ENCODE measurements at places on chromosomes 11 and 22.

DNA sequence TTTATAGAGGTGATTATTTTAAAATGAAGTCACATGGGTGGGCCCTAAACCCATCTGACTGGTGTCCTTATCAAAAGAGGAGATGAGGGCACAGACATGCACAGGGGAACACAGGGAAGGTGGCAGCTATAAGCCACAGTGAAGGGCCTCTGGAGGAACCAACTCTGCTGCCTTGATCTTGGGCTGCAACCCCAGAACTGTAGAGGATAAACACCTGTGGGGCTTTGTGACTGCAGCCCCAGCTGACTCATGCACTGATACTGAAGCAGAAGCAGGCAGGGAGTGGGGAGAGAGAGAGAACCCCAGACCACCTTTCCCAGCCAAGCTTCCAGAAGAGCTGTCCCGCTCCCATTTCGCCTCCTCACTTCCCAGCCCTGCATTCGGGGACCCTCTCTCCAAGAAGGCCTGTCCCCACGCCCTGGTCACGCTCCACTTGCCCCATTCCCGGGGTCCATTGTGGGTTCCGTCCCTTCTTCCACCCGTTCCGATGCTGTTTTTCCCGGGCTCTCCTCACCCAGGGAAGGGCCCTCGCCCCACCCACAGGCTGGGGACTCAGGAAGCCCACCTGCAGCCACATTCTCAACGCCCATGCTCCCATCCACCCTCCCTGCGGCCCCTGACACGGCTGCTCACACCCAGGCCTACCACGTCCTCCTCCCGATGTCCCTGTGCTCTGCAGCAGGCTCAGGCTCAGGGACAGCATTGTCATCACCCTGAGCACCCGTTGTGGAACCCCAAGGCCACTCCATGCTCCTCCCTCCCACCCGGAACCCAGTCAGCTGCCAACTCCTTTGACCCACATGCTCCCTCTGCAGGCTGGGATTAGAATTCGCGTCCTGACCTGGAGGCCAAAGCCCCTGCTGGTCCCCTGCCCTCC, 90.8 kb upstream of the SHANK2 start:
- DNase-seq, result no peak

- DNase-seq, result no peak
These were observed 35.8 kb downstream of the GRIK4 start for GRCh38 chr11:120547316-120547715.

GRCh38 chr22:42610186-42610585, 4.5 kb downstream of the POLDIP3 start:
- DNase-seq, result no peak

GRCh38 chr11:126492331-126493082, 137.0 kb downstream of the ST3GAL4 start:
- DNase-seq, result no peak

GRCh38 chr11:11971906-11972547, 36.4 kb downstream of the DKK3 start:
- no peak for DNase-seq

DNA sequence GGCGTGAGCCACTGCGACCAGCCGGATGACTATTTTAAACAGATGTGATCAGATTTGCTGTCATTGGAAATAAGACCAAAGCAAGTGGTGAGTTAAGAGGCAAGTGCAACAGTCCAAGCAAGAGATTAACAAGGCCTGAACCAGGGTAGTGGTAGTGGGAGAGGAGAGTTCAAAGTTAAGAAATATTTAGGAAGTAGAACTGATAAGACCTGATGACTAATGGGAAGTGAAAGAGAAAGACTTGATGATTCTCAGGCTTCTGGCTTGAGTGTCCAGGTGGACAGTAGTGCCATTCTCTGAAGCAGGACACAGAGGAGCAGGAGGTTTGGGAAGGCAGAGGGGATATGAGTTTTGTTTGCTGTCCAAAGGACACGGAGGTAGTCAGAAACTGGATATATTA, 7.2 kb downstream of the NDUFC2 start:
- DNase-seq, result no peak

DNA sequence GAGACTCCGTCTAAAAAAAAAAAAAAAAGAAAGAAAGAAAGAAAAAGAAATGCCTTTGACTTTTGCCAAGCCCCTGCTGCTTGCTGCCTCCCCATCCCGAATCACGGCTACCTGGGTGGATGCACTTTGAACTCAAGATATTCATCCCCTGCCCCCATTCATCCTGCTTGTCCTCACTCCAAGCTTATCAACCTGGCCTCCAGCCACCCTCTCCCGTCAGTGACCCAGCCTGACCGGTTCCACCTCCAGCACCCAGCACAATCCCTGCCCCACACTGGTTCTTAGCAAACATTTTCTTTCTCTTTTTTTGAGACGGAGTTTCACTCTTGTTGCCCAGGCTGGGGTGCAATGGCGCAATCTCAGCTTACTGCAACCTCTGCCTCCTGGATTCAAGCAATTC, 44.4 kb downstream of the CYTH4 start:
- DNase-seq, result no peak

DNA sequence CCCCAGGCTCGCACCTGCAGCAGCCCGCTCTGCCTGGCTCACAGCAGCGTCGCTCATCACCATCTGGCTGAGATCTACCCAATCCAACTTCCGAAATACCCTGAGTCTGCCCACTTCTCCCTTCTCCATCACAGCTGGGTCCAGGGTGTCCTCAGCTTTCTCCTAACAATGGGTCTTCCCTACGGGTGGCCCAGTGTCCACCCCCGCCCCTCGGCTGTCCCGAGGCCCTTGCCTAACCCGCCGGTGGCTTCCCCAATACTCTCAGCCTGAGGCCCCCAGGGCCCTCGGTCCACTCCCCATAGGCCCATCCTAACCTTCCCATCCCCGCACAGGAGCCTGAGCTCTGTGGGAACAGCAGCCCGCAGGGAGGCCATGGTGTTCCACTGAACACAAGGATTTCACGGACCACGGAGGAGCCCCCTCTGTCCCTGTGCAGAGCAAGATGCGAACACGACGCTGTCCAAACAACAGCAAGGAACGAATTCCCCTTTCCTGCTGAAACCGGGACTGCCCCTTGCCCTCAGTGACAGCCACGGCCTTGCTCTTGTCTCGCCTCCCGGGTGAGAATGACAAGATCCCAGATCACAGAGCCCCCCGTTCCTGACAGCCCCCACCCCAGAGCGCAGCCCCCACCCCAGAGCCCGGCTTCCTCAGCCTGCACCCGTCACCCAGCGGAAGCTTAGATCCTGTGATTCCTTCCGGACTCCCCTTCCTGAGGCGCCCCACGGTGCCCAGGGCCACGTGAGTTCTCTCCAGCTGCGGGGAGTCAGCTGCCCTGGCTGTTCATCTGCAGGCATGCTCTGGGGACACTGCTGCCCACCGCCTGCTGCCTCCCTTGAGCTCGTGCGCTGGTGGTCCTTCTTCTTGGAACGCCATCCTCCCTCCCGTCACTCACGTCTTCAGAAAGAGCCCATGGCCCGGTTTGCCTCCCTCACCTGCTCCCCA, 48.8 kb upstream of the CARS1 start:
- DNase-seq, result no peak

DNA sequence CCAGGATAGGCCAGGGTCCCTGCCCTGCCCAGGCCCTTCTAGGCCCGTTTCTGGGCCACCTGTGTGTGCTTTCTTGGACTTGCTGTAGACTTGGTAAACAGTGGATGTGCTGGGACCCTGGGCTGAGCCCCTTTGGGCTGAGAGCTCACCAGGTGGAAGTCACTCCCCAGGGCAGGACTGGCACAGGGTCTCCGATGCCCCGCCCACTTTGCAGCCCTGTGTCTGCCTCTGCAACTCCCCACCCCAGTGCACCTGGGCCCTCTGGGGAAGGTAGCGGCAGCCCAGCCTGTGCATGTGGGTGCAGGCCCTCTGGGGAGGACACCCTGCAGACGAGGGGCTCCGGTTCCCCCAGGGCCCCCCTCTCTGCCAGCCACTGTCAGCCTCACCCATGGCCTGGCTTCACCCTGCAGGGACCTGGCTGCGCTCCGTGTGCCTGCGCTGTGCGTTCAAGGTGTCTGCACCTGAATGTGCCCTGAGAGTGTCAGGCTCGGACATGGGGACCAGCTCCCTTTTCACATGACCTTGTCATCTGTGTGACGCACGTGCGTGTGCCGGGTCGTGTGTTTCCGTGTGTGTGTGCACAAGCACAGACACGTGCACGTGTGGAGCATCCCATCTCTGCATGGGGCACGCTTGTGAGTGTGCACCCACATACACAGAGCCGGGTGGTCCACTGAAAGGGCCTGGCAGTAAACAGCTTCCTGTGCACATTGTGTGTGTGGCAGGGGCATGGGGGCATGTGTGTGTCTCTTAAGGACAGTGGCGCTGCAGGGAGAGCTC, 118.5 kb downstream of the KCNQ1OT1 start:
- no peak for DNase-seq

DNA sequence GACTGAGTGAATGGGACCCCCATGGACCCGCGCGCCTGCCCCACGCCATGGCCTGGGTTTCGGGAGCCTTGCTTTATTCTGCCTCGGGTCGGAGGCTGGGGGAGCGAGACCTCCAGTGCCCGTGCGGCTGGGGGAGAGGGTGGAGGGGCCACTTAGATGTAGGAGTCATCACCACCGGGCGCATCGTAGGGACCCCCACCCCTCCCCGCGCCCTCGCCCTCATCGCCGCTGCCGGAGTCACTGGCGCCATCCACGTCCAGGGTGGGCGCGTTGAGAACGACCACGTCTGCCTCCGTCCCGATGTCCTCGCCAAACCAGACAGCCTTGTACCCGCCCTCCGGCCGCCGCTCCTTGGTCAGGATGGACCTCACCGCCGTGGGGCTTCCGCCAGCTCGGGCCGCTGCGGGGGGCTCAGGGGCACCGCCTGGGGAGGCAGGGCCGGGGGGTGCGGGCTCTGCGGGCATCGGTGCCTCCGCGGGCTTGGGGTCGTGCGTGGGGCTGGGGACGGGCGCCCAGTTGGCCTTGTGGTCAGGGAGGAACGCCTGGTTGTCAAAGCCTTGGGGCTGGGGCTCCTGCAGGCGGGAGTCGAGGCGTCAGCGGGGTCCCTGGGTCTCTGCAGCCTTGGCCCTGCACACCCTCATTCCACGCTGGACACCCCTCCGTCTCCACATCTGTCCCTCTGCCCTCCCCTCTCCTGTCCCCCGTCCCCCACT, 1.6 kb upstream of the IRF7 start:
- no peak for DNase-seq

- DNase-seq, result no peak
These were observed 522 bp upstream of the SEPTIN5 start for GRCh38 chr22:19713650-19714311.

- DNase-seq, result no peak
These were observed 76.0 kb downstream of the SC5D start for GRCh38 chr11:121368364-121369240.

DNA sequence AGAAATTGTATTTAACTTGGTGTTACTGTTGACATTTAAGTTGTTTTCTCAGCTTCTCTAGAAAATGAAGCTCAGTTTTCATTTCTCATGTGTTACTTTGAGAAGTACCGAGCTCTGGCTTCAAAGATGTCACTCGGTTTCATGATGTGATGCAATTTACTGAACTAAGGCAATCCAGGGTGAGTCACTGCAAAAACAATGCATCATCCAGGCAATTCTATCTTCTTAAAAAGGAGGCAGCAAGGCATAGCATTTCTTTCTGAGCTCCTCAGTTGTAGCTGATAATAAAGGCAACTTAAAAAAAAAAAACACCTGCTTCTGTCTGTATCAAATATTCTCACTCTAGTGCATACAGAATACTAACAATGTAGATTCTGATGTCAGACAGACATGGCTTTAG, 91.1 kb upstream of the KCNA4 start:
- no peak for DNase-seq

DNA sequence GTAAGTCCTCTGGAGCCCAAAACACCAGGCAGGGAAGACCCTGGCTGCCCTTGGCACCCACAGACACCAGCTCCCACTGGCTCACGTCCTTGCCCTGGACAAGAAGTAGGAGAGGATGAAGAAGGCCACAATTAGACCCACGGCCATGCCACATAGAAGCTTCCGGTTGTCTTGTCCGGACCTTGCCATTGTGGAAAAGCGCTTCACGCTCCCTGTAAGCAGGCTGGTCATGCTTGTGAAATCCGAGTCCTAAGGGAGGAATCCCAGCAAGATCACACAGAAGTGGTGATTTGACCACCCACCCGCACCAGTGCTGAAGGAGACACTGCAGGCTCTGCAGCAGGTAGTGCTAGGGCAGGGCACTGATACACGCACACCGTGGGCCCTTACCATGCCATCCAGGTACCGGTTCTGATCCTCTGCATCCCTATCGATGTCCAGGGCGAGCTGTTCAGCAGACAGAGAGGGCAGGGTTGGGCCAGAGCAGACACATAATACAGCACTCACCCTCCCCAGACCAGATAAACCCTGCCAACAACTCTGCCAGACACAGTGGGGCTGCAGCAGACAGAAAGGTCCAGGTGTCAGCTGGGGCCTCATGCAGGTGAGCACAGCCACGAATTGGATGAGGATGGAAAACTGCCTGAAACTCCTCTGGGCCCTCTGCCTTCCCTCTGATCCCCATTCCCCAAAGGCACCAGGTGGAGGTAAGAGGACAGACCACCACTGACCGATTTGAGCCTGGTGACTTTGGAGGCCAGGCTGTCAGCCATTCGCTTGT, 1.8 kb downstream of the BET1L start:
- peak; percentile 8 for DNase-seq

DNA sequence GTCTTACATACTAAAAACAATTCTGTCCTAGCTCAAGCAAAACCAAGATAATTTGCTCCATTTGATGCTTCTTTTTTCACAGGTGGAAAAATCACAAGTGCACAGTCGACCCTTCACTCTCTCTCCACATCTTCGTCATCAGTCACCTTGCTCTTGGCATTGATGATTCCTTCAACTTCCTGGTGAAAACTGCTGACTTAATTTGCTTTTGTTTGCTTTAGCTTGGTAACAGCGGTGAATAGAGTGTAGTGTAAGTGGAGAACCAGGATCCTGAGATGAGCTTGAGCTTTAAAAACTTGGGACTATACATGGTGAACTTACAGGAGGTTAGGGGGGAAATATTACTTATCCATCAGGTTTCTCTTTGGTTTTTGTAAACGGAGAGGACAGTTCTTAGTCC, 331.1 kb upstream of the ARHGAP42 start:
- no peak for DNase-seq

- no peak for DNase-seq
These were observed 1.8 kb downstream of the TPST2 start for GRCh38 chr22:26587991-26588613.

GRCh38 chr11:130418756-130419155, 9.7 kb downstream of the ADAMTS8 start:
- DNase-seq, result no peak

GRCh38 chr22:33920197-33920540, at the start of gene LARGE1:
TSS of gene LARGE1 (minus strand) at chr22:33920476.
- DNase-seq, result no peak

DNA sequence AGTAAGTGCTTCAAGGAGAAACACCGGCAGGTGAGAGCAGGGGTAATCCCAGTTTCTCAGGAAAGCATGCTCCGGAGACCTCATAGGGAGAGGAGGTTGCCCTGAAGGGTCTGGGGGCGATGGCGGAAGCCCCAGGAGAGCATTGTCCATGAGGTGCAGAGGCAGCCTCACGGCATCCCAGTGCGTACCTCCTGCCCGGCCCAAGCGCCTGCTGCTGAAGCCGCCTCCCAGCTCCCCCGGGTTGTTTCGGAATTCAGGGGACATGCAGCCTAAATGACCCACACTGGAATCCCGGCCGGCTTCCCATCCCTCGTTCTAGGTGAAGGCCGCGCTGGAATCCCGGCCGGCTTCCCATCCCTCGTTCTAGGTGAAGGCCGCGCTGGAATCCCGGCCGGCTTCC, 2.7 kb downstream of the ZBED4 start:
- DNase-seq, result no peak

- DNase-seq, result peak; percentile 40
These were observed 11.3 kb upstream of the GDPD5 start for GRCh38 chr11:75536786-75537641.

All from central memory CD8-positive, alpha-beta T cell (primary cell).